ENCODE measurements at places on chromosomes 6 and 20.

- no peak for DNase-seq
These were observed 270.7 kb downstream of the EYS start for GRCh38 chr6:65436281-65436680.

GRCh38 chr6:104400844-104401243 is 458.9 kb downstream of the HACE1 start:
- DNase-seq: no peak

- no peak for DNase-seq
These were observed 480 bp upstream of the NT5E start for GRCh38 chr6:85449388-85449817.

GRCh38 chr20:44656448-44656847 is 4.9 kb upstream of the ADA start:
- DNase-seq: no peak

GRCh38 chr20:18314786-18315406 is 26.6 kb downstream of the ZNF133 start:
- DNase-seq: no peak

GRCh38 chr20:833121-833449 is 430 bp upstream of the FAM110A start:
- DNase-seq: no peak

GRCh38 chr20:40197691-40198090 is 491.3 kb downstream of the MAFB start:
- no peak for DNase-seq

- DNase-seq: no peak
These were observed 124.2 kb downstream of the LY86 start for GRCh38 chr6:6712449-6713403.

DNA sequence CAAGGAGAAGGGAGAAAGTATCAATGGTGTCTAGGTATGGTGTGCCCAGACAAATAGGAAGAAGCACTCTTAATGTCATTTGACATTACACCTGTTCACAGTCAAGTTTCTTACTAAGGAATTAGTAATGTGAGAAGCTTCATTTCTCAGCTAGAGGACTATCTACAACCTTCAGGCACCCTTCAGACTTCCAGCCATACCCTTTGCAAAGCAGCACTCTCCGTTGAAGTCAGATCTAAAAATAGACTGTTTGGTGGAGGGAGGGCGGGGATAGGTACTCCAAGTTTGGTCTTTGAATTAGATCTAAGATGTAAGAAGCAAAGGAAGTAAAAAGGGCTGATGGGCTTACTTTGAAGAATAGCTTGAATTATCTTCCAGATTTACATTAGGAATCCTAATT is 311.1 kb downstream of the SLC35F1 start:
- no peak for DNase-seq

- DNase-seq: no peak
These were observed 10.0 kb upstream of the PFDN4 start for GRCh38 chr20:54197621-54198604.

DNA sequence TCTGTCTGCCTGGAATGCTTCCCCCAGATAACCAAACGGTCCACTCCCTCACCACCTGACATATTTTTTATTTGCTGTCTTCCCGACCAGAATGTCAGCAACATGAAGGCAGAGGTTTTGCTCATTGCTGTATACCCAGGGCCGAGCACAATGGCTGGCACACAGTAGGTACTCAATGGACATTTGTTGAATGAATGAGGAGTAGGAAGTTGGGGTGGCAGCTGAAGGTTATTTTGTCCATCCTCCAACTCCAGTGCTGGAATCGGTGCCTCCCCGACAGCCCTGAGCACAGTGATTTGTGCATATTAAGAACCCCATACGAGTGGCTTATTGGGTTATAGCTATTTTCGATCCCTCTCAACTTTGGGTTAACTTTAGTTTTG is 10.3 kb downstream of the DUSP15 start:
- no peak for DNase-seq

- no peak for DNase-seq
These were observed 95.9 kb downstream of the SAMD5 start for GRCh38 chr6:147604373-147604772.

- DNase-seq: peak; percentile 65
These were observed 16.3 kb upstream of the FAM8A1 start for GRCh38 chr6:17583811-17584210.

- DNase-seq: no peak
These were observed 11.6 kb downstream of the PIGT start for GRCh38 chr20:45427236-45428149.

DNA sequence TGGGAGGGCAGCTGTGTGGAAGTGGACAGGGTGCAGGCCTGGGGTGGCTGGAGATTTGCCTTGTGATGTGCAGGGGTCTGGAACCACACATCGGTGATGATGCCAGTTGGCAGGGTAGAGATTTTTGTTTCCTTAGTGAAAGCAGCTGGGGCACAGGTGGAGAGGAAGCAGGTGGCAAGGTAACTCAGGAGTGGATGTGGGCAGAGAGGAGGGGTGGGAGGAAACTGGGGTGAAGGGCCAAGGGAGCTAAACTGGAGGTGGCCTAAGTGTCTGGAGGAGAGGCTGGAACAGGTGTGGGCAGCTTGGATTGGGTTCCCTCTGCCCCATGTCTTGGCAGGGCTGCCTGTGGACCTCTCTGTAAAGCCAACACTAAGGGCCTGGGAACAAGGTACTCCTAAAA is 4.7 kb upstream of the SCUBE3 start:
- DNase-seq: no peak

GRCh38 chr6:5670381-5670780 is 336.3 kb downstream of the NRN1 start:
- DNase-seq: no peak

GRCh38 chr20:50146214-50146613 is 7.3 kb downstream of the PEDS1 start:
- DNase-seq: no peak

GRCh38 chr6:168278904-168279303 is 40.7 kb downstream of the DACT2 start:
- no peak for DNase-seq

- DNase-seq: no peak
These were observed 114.0 kb downstream of the PDSS2 start for GRCh38 chr6:107345393-107345792.
